Activated T-cell treated with anti-CD3 and anti-CD28 coated beads, Interleukin-2, amount 50 U/mL, for 72 hours (primary cell): ENCODE measurements at places on chromosomes 5 and 9. TPM values are rescaled to one million over a fixed set of nuclear protein-coding genes. Genes with fewer than 3 reads are reported as not detected.

EDIL3 gene
- total RNA-seq: not detected

TMEM252 gene
- total RNA-seq: not detected

- H3K36me3 ChIP-seq: no peaks in the 10 kb centered on the region
- H3K27ac ChIP-seq: no peak overlapping the region
- H3K27me3 ChIP-seq: peaks cover 26% of the 10 kb centered on the region
- H3K4me1 ChIP-seq: no peaks in the 10 kb centered on the region
- DNase-seq: peak; percentile 31
Observed at GRCh38 chr5:53425687-53426511, 54.5 kb upstream of the FST start.

INSL4 gene
- total RNA-seq: not detected

GRCh38 chr9:131657456-131657855 lies 82.4 kb downstream of the RAPGEF1 start:
- peak overlapping the region; percentile 81 for H3K4me3 ChIP-seq
- H3K36me3 ChIP-seq: peaks cover 6% of the 10 kb centered on the region
- H3K27me3 ChIP-seq: no peaks in the 10 kb centered on the region
- H3K27ac ChIP-seq: peak overlapping the region; percentile 96

DNA sequence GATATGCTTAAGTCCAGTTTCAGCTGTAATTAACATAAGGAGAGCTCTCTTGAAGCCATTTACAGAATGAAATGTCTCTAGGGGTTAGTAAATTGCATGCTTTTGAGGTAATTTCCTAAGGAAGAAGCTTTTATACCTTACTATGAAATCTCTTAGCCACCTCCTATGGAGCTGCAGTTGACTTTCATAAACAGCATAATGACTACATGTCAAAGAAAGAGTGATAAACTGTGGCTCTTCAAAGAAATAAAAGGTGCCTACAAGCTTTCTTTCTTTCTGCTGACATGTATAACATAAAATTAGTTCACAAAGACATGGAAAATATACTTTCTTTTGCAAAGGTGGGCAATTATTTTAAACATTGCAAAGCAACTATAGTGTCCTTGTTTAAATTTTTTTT lies 90.8 kb downstream of the TMEM167A start:
- DNase-seq: no peak
- no peak overlapping the region for H3K27ac ChIP-seq
- H3K36me3 ChIP-seq: no peaks in the 10 kb centered on the region
- no peaks in the 10 kb centered on the region for H3K4me1 ChIP-seq

GRCh38 chr5:150612905-150613670 lies 27.4 kb upstream of the SYNPO start:
- peaks cover 11% of the 10 kb centered on the region for H3K27me3 ChIP-seq
- H3K27ac ChIP-seq: no peak overlapping the region
- no peaks in the 10 kb centered on the region for H3K4me1 ChIP-seq
- no peak for DNase-seq

GRCh38 chr5:110547495-110547894 lies 179.0 kb downstream of the TMEM232 start:
- no peak overlapping the region for H3K4me3 ChIP-seq
- no peaks in the 10 kb centered on the region for H3K27me3 ChIP-seq
- no peaks in the 10 kb centered on the region for H3K36me3 ChIP-seq
- H3K27ac ChIP-seq: no peak overlapping the region
- no peak for DNase-seq

DNA sequence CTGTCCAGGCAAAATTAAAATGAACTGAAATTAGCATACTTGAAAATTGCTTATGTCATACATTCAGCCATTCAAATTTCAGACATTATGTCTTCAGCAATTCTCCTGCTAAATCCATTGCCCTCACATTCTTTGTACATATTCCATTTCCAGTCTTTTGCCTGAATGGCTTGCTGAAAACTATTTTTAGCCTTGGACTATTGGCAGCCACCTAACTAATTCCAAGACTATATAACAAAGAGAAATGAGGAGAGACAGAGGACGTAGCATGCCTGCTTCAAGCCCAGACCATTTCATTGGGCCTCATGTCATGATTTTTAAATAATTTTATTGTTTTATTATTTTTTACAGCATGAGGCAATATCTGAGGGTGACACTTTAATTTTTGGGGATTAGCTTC lies 100.3 kb downstream of the MRPS30 start:
- no peak overlapping the region for H3K27ac ChIP-seq
- no peak overlapping the region for H3K4me3 ChIP-seq
- H3K36me3 ChIP-seq: no peaks in the 10 kb centered on the region
- no peaks in the 10 kb centered on the region for H3K27me3 ChIP-seq

SPAAR gene
- not detected for total RNA-seq

- peaks cover 49% of the 10 kb centered on the region for H3K4me1 ChIP-seq
- H3K36me3 ChIP-seq: peaks cover 11% of the 10 kb centered on the region
- H3K27me3 ChIP-seq: no peaks in the 10 kb centered on the region
- no peak overlapping the region for H3K27ac ChIP-seq
- DNase-seq: no peak
- H3K4me3 ChIP-seq: no peak overlapping the region
Observed at GRCh38 chr9:5621327-5621726, 7.6 kb upstream of the RIC1 start.

- H3K36me3 ChIP-seq: peaks cover 2% of the 10 kb centered on the region
- peak overlapping the region; percentile 58 for H3K4me3 ChIP-seq
- no peak for DNase-seq
Observed at GRCh38 chr9:136233411-136233810, 12.2 kb downstream of the QSOX2 start.

DNA sequence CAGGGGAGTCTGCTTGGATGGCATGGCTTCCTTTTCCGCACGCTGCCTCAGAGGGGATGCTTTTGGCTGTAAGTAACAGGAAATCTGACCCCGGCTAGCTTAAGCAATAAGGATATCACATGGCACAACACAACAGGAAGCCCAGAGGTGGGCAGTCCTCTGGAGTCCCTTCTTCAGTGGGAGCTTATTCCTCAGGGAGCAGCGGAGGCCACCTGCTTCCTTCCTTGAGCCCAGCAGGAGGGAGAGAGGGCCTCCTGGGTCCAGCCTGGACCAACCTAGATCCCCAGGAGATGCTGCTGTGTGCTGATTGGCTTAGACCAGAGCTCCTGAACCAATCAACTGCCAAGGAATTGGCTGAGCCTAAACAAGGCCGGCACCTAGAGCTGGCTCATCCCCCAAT lies 66.3 kb downstream of the C9orf50 start:
- H3K4me1 ChIP-seq: peaks cover 6% of the 10 kb centered on the region
- H3K4me3 ChIP-seq: no peak overlapping the region
- peaks cover 18% of the 10 kb centered on the region for H3K27me3 ChIP-seq
- H3K36me3 ChIP-seq: no peaks in the 10 kb centered on the region
- DNase-seq: no peak
- no peak overlapping the region for H3K27ac ChIP-seq

GRCh38 chr5:180130876-180131740 lies 59.5 kb upstream of the RNF130 start:
- peaks cover 8% of the 10 kb centered on the region for H3K27me3 ChIP-seq
- H3K27ac ChIP-seq: no peak overlapping the region
- H3K4me3 ChIP-seq: no peak overlapping the region
- no peak for DNase-seq

GRCh38 chr5:180626661-180627385 lies 22.6 kb downstream of the FLT4 start:
- H3K36me3 ChIP-seq: no peaks in the 10 kb centered on the region
- H3K27ac ChIP-seq: no peak overlapping the region
- no peaks in the 10 kb centered on the region for H3K27me3 ChIP-seq
- no peak for DNase-seq
- H3K4me3 ChIP-seq: no peak overlapping the region

- no peaks in the 10 kb centered on the region for H3K4me1 ChIP-seq
- DNase-seq: no peak
- H3K27ac ChIP-seq: no peak overlapping the region
- no peaks in the 10 kb centered on the region for H3K27me3 ChIP-seq
Observed at GRCh38 chr5:52818360-52818759, 30.6 kb downstream of the ITGA1 start.

- no peak for DNase-seq
- no peaks in the 10 kb centered on the region for H3K4me1 ChIP-seq
- no peak overlapping the region for H3K4me3 ChIP-seq
Observed at GRCh38 chr5:36621985-36622384, 15.6 kb downstream of the SLC1A3 start.

DNA sequence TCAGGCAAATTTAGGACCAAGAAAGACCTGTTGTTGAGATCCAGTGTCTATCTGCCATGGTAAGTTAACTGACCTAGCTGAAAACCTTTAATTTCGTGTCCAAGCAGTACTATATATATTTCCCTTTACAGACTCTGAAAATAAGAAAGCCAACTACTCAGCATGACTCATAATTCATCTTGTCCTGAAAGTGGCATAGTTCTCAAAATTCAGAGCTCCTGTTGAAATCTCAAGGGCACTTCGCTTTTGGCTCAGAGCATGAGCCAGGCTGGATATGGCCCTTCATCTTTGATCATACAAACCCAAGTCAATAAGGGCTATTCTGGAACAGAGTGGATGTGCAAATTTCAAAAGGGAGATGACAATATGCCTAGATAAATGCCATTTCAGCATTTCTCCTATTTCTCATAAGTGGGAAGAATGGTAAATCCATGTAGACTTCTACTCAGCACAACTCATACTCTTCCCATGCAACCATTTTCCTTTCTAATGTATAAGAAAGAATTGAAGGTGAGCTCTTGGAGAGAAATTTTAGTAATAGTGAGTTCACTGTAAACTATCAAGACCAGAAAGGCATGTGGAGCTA lies 567.9 kb upstream of the DAB2 start:
- no peak overlapping the region for H3K27ac ChIP-seq
- DNase-seq: no peak
- H3K4me1 ChIP-seq: peaks cover 6% of the 10 kb centered on the region
- no peak overlapping the region for H3K4me3 ChIP-seq

DNA sequence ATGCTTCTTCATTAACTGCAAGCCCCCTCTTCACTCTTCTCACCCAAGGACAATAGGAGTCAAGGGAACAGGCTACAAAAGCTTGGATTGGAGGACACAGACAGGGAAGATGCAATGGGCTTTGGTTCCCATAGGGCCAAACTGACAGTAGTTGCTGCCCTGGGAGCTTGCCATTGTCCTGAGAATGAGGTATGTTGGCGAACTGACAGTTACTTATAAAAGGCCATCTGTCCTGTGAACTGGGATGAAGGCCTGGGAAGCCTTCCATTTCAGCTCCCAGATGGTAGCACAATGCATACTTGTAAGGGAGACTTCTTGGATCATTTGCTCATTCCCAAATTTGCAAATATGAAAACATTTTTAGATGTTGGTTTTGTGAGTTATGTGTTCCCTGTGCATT lies 88.9 kb downstream of the SNCAIP start:
- no peak for DNase-seq
- H3K36me3 ChIP-seq: no peaks in the 10 kb centered on the region
- no peak overlapping the region for H3K4me3 ChIP-seq
- no peak overlapping the region for H3K27ac ChIP-seq

ICE1 gene
- 25.5 TPM for total RNA-seq

DNA sequence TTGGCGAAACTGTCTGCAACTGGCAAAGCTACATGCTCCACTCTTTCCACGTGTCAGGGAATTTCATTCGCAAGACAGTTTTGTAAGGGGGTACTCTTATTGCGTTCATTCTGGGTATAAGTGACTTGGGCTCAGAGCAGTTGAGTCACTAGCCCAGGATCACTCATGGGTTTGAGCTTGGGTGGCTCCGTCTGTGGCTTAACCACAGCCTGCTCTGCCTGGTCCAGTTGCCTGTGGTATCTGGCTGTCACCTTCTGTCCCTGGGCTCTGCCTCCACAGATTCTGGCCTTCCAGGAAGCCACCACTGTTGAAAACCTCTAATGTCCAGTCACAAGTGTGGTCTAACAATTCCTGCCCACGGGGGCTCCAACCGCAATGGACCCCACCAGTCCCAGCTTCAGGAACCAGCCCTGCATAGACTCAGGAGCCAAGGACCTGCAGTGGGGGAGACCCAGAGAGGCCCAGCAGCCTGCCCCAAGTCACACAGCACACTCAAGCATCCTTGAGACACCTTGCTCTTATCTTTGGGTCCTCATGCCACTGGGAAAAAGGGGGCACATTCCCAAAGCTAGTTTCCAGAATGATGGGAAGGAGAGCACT lies 10.4 kb downstream of the KIF12 start:
- H3K4me1 ChIP-seq: no peaks in the 10 kb centered on the region
- no peaks in the 10 kb centered on the region for H3K27me3 ChIP-seq
- DNase-seq: no peak
- no peak overlapping the region for H3K27ac ChIP-seq
- H3K4me3 ChIP-seq: no peak overlapping the region

DNA sequence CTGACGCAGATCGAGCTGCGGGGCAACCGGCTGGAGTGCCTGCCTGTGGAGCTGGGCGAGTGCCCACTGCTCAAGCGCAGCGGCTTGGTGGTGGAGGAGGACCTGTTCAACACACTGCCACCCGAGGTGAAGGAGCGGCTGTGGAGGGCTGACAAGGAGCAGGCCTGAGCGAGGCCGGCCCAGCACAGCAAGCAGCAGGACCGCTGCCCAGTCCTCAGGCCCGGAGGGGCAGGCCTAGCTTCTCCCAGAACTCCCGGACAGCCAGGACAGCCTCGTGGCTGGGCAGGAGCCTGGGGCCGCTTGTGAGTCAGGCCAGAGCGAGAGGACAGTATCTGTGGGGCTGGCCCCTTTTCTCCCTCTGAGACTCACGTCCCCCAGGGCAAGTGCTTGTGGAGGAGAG lies 4.6 kb upstream of the PHYHD1 start:
- H3K27me3 ChIP-seq: no peaks in the 10 kb centered on the region
- DNase-seq: no peak
- H3K36me3 ChIP-seq: no peaks in the 10 kb centered on the region
- H3K27ac ChIP-seq: no peak overlapping the region
- H3K4me3 ChIP-seq: no peak overlapping the region
- H3K4me1 ChIP-seq: peaks cover 35% of the 10 kb centered on the region

- peak overlapping the region; percentile 85 for H3K4me3 ChIP-seq
- H3K27ac ChIP-seq: peak overlapping the region; percentile 94
- DNase-seq: peak; percentile 9
Observed at GRCh38 chr5:88269222-88269771, 652 bp upstream of the TMEM161B start.

DNA sequence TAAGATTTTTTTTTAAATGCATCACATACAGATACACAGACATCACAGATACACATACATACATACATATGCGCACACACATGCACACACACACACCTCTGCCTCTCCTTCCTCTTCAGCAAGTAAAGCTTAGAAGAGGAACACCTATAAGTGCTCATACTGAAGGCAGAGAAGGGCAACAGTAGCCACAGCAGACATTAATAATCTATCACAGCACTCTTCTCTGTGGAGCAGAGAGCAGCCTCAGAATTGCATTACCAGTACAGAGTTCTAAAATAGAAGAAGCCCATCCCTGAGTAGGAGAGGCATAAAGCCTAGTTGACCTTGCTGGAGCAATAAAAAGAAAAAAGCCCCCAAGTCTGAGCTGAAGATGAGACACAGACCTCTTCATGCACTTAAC lies 110.6 kb downstream of the MLLT3 start:
- no peak overlapping the region for H3K4me3 ChIP-seq
- H3K27me3 ChIP-seq: no peaks in the 10 kb centered on the region

GRCh38 chr5:99900302-99900852 lies 634.8 kb upstream of the FAM174A start:
- H3K4me3 ChIP-seq: no peak overlapping the region
- DNase-seq: no peak
- H3K27ac ChIP-seq: no peak overlapping the region
- H3K27me3 ChIP-seq: no peaks in the 10 kb centered on the region
